RWPE2 (cell line): ENCODE measurements at places on chromosomes 1 and 21.

- H3K27ac ChIP-seq: peak overlapping the region; percentile 99
- H3K36me3 ChIP-seq: peaks cover 83% of the 10 kb centered on the region
- peaks cover 28% of the 10 kb centered on the region for H3K4me1 ChIP-seq
- H3K4me3 ChIP-seq: no peak overlapping the region
- DNase-seq: no peak
Measured at GRCh38 chr1:42928859-42929258, 29.8 kb downstream of the SLC2A1 start.

DNA sequence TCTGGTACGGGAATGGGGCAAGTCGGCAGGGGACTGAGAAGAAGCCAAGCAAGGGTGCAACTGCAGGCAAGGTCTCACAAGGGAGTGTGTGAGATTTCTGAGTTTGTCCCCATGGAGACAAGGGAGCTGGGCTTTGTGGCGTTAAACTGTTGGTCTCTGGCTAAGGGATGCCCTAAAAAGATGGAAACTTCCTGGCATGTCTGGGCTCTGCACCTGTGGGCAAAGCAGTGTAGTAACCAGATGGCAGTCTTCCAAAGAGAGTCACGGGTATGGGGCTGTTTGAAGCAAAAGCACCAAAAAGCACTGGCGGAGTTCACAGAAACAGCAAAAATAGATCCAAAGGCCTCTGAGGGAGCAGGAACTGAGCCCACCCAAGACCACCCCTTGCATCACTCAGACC lies 104.8 kb upstream of the SLC44A3 start:
- no peak overlapping the region for H3K4me3 ChIP-seq
- H3K36me3 ChIP-seq: no peaks in the 10 kb centered on the region
- DNase-seq: no peak
- H3K27ac ChIP-seq: peak overlapping the region; percentile 74
- no peaks in the 10 kb centered on the region for H3K27me3 ChIP-seq

DNA sequence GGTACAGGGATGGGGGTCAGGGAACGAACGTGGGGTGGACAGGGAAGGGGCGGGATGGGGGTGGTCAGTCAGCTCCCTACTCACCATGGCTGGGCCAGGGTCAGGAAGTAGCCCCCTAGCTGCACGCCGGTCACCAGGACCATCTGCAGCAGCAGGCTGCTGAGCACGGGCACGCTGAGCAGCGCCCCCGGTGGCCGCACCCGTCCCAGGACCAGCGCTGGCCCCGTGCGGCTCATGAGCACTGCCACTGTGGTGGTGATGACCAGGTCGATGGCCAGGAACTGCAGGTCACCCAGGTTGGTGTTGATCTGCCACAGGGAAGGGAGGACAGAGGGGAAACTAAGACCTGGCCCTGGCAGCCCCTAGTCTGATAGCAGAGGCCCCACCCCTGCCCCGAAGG lies 6.5 kb upstream of the MFAP2 start:
- no peaks in the 10 kb centered on the region; the same call in 1 of the 2 replicates for H3K36me3 ChIP-seq
- peaks cover 3% of the 10 kb centered on the region for H3K4me1 ChIP-seq
- no peak overlapping the region for H3K4me3 ChIP-seq
- H3K27me3 ChIP-seq: no peaks in the 10 kb centered on the region
- H3K27ac ChIP-seq: no peak overlapping the region

DNA sequence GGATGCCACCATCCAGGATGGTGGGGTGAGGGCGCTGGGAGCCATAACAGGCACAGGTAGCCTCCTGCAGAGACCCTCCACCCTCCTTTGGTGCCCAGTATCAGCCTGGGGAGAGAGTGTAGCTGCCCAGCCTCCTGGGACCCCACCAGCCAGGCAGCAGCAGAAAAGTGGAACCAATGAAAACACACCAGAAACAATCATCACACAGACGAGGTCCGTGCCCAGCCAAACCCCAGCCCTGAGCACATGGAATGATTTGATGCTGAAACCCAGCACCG lies 285.1 kb downstream of the PTPRU start:
- no peak for DNase-seq
- no peak overlapping the region for H3K4me3 ChIP-seq
- H3K4me1 ChIP-seq: no peaks in the 10 kb centered on the region

DNA sequence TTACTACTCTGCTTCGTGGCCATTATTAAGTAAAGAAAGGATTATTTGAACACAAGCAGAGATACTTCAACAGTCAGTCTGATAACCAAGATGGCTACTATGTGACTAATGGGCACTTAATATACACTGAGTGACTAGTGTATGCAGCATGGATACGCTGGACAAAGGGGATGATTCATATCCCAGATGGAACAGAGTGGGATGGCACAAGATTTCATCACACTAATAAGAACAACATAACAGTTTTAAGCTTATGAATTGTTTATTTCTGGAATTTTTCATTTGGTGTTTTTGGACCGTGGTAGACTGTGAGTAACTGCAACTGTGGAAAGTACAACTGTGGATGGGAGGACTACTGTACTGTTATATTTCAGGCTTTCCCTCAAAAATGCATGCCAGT lies 9.4 kb downstream of the ZCCHC17 start:
- peak overlapping the region; percentile 45 for H3K27ac ChIP-seq
- no peak overlapping the region for H3K4me3 ChIP-seq
- DNase-seq: no peak
- no peaks in the 10 kb centered on the region for H3K27me3 ChIP-seq
- peaks cover 33% of the 10 kb centered on the region for H3K36me3 ChIP-seq
- no peaks in the 10 kb centered on the region for H3K4me1 ChIP-seq

DNA sequence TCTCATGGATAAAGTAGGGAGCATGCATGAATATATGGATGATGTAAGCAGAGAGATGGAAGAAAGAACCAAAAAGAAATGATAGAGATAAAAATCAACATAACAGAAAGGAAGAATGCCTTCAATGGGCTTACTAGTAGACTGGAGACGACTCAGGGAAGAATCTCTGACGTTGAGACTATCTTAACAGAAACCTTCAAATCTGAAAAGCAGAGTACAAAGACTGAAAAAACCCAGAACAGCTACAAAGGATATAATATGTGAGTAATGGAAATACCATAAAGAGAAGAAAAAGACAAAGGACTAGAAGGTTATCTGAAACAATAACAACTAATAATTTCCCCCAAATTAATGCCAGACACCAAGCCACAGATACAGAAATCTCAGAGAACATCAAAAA lies 18.3 kb upstream of the SELP start:
- H3K4me3 ChIP-seq: no peak overlapping the region
- peaks cover 11% of the 10 kb centered on the region for H3K27me3 ChIP-seq
- no peak for DNase-seq
- no peak overlapping the region for H3K27ac ChIP-seq
- no peaks in the 10 kb centered on the region for H3K4me1 ChIP-seq

- no peak overlapping the region for H3K27ac ChIP-seq
- H3K4me1 ChIP-seq: no peaks in the 10 kb centered on the region
- H3K4me3 ChIP-seq: no peak overlapping the region
- DNase-seq: no peak
Measured at GRCh38 chr1:65044411-65044810, 78.1 kb upstream of the JAK1 start.

DNA sequence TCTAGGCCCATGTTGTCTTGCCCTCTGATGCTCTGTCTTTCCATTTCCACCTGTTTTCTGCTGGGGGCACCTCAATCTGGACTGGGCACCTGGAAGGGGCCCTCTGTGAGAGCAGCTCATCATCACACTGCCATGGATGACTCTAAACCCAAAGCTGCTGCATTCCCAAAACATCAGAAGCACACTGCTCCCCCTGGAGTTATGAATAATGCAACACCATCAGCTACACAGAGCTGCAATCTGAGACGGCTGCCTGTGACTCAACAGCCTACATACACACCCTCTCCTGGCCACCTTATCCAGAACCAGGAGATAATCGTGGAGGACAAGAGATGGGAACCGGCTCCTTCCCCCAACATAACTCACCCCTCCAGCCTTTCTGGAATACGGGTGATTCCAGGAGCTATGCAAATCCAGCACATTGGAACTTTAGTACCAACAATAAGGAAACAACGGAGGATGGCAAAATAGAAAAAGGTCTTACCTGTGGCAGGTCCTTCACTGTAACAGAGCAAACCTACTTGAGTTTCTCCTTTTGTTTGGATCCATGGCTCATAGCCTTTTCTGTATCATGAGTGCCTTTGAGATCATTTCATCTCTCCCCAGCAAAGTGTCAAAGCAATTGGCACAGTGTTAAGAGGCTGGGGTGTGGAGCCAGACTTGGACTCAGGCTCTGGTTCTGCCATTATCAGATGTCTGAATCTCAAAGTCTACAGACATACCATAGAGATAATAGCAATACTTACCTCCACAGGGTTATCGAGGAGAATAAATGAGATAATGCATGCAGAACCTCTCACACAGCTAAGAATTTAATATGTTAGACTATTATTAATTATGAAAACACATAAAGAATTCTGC lies 29.3 kb downstream of the AK2 start:
- peak; percentile 76 for DNase-seq
- H3K36me3 ChIP-seq: peaks cover 42% of the 10 kb centered on the region
- H3K27me3 ChIP-seq: no peaks in the 10 kb centered on the region
- H3K4me3 ChIP-seq: no peak overlapping the region
- H3K4me1 ChIP-seq: peaks cover 44% of the 10 kb centered on the region

- H3K4me3 ChIP-seq: no peak overlapping the region
- no peaks in the 10 kb centered on the region for H3K4me1 ChIP-seq
- DNase-seq: no peak
- no peaks in the 10 kb centered on the region for H3K36me3 ChIP-seq
Measured at GRCh38 chr1:227732586-227733308, 2.4 kb downstream of the JMJD4 start.

GRCh38 chr1:87556326-87556725 lies 227.6 kb downstream of the LMO4 start:
- H3K27me3 ChIP-seq: no peaks in the 10 kb centered on the region
- no peak for DNase-seq
- no peaks in the 10 kb centered on the region for H3K4me1 ChIP-seq

DNA sequence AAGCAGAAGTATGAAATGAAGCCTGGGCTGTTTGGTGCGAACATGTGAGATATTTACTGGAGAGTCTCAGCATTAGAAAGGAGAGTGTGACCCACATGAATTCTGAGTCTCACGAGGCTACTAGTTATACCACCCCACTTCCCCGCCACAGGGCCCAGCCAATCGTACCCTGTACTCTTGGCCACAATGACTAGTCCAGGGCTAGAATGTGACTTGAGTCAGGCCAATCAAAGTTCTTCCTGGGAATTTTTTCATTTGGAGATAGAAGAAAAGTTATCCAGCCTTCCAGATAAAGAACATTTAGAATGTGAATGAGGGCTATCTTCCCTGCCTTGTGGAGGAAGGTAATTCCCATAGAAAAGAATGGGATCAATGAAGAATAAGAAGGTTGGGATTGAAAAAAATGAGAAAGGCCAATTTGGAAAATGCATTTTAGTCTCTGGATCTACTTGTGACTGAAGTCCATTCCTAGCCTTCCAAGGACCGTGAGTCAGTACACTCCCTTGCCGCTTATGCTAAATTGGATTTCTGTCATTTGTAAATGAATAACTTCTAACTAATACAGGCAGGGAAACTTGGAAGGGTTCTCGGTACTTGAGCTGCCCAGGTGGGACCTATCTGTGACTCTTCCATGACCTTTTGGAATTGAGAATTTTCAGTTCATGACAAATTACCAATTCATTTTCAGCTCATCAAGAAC lies 12.3 kb upstream of the RIMKLA start:
- H3K4me3 ChIP-seq: no peak overlapping the region
- no peaks in the 10 kb centered on the region for H3K4me1 ChIP-seq
- no peak for DNase-seq
- H3K27me3 ChIP-seq: no peaks in the 10 kb centered on the region

- DNase-seq: no peak
- no peaks in the 10 kb centered on the region for H3K36me3 ChIP-seq
- no peaks in the 10 kb centered on the region for H3K4me1 ChIP-seq
- no peaks in the 10 kb centered on the region for H3K27me3 ChIP-seq
- H3K27ac ChIP-seq: no peak overlapping the region
Measured at GRCh38 chr1:241997401-241997998, 1.4 kb downstream of the MAP1LC3C start.

- no peak within 1 kb of the TSS for H3K27ac ChIP-seq
- no peaks in the 10 kb centered on the region for H3K27me3 ChIP-seq
- H3K4me1 ChIP-seq: no peaks in the 10 kb centered on the region
- DNase-seq: no peak
Measured at GRCh38 chr1:17755120-17755519, at the start of gene ACTL8. Gene ACTL8, plus strand, starts transcription at chr1:17755333. Its CDS starts 67,676 bp downstream, at chr1:17823009.

DNA sequence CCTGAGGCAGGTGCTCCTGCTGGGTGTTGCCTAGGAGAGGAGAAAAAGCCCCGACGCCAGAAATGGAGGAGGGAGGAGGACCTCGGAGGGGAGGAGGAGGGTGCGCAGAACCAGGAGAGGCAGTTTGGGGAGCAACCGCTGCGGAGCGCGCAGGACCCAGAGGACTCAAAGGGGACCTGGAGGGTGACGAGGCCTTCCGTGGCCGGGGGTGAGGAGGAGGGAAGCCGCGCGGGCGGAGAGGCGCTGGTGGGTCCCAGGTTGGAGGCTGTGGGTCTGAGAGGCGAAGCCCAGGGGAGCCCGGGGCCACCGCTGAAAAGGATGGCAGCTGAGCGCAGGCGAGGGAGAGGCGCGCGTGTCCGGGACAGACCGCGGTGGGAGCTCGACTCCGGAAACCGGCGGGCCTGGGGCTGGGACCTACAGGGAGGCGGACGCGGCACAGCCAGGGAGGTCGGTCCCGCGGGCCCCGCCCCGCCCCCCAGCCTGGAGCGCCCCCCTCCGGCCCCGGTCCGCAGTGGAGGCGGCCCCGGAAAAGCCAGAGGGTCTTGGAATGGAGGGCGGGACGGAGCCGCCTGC lies 15.1 kb downstream of the RNF223 start:
- no peak for DNase-seq
- H3K4me1 ChIP-seq: peaks cover 12% of the 10 kb centered on the region
- H3K27ac ChIP-seq: no peak overlapping the region
- peak overlapping the region; percentile 32 for H3K4me3 ChIP-seq

GRCh38 chr1:115184951-115185331 lies 95.6 kb upstream of the TSPAN2 start:
- DNase-seq: no peak
- H3K27ac ChIP-seq: peak overlapping the region; percentile 42
- H3K4me3 ChIP-seq: no peak overlapping the region
- no peaks in the 10 kb centered on the region for H3K27me3 ChIP-seq
